ENCODE measurements at places on chromosomes 2 and 18. TPM values are rescaled to one million over a fixed set of nuclear protein-coding genes. Genes with fewer than 3 reads are reported as not detected.
A peak's percentile ranks its signal among the peaks of the same experiment; 100 is the strongest.

DNA sequence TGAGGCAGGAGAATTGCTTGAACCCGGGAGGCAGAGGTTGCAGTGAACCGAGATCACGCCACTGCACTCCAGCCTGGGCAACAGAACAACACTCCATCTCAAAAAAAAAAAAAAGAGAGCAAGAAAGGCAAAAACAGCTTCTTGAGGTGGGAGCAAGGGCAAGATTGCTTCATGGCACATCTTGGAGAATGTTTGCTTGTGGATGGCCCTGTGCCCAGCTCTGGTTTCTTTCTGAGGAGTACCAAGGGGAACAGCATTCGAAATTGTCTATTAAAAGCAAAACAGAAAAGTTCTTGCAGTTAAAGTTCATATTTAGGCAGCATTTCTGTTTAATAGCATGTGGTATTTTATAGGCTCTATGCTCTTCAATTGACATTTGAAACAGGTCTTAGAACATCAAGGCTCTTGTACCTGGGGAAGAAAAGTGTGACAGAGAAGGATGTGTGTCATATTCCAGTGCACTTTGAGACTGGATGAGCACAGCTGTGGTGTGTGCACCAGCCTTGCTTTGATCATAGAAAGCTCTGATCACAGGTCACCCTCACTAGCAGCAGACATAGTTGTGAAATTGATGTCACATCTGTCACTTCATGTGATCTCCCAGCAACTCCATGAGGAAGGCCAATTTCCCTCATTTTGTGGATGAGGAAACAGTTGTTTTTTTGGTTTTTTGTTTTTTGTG is 154.3 kb downstream of the UXS1 start:
- DNase-seq = no peak

GRCh38 chr2:170156592-170156991 is 21.4 kb upstream of the MYO3B start:
- DNase-seq = no peak

DNA sequence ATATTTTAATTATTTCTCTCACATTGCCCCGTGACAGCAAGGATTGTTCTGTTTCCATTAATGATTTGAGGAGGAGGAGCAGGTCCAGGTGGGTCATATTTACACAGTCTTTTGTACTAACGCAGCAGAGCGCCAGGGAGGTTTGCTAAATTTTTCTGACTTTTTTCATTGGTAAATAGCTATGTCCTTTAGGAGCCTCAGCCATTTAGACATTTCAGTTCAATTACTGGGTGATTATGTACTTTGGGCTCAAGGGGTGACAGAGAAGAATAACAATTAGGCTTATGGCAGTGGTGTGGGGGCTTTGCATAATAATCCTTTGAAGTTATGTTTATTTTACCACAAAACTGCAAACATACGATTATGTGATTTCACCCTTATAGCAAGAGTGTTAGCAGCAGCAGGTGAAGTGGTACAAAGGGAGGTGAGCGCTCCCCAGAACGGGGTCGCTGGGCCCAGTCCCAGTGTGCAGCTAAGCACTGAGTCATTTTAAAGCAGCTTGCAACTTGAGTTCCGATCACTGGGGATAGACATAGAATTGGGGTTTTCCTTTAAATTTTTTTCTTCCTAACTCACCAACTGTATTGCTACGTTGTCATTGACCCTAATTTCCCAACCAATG is 80.3 kb downstream of the TSHZ1 start:
- no peak for DNase-seq

- no peak for DNase-seq
Observed at GRCh38 chr18:7317804-7318231, 86.9 kb downstream of the LRRC30 start.

- no peak for DNase-seq
Observed at GRCh38 chr2:58569475-58570185, 328.5 kb upstream of the FANCL start.

DNA sequence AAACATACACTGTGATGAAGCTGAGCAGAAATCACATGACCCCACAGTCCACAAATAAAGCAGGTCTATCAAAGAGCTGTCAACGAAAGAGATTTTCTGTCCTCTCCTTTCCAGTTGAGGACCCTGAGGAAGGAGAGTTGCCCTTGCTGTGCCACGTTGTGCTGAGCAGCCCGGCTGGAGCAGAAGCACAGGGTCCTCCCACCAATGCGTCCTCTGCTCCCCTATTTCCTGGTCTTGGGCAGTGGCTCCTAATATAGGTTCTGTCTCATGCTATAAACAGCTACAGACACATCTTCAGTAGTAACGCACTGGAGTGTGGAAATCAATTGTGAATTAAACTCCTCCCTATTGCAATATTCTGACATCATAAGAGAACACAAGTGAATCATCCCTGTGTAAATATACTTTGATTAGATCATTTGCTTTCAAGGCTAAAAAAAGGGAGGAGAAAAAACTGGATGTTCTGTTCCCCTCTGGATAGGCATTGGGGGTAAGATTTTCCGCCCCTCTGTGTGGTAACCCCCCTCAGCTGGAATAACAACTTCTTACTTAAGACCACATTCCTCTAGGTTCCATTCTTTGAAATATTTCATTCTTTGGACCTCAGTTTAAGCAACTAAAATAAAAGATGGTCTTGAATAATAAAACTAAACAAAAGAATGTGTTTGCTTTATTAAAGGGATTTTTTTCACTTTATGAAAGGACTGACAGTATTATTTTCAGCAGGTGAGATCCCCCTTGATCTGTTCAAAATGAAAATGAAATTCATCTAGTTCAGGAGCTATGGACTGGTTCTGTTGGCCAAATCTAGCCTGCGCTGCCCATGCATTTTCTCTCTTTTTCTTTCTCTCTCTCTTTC is 8.3 kb upstream of the RHOB start:
- DNase-seq = no peak

DNA sequence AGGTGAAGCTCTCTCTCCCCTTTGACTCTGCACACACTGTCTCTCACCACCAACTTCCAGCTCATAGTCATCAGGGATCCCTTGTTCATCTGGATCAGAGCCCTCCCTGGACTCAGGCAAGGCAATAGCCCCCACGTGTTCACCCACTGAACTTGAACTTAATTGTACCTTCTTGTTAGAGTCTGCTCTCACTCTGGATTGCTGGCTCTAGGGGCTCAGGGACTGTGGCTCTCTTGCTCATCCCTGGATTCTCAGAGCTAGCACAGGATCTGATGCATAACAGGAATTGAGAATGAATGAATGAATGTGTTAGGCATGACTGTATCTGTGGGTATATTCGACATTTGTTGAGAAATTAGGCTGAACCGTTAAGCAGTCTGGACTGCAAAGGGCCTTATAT is 16.7 kb upstream of the ASAP2 start:
- DNase-seq = no peak

DNA sequence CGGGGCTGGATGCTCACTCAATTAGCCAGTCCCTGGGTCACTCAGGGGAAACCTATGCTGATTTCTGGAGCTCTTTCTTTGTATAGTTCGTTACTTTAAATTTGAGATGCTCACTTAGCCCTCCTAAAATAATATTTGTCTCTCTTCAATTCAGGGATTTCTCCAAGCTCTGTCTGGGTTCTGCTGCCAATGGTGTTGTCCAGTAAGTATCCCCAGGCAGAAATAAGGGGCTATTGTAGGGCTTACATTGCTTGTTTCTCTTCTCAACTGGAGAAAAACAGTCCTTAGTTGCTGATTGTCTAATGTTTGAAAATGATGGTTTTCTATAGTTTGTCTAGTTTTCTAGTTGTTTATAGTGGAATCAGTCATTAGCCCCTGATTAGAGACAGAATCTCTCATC is 5.0 kb downstream of the RAB6C start:
- DNase-seq = no peak

DNA sequence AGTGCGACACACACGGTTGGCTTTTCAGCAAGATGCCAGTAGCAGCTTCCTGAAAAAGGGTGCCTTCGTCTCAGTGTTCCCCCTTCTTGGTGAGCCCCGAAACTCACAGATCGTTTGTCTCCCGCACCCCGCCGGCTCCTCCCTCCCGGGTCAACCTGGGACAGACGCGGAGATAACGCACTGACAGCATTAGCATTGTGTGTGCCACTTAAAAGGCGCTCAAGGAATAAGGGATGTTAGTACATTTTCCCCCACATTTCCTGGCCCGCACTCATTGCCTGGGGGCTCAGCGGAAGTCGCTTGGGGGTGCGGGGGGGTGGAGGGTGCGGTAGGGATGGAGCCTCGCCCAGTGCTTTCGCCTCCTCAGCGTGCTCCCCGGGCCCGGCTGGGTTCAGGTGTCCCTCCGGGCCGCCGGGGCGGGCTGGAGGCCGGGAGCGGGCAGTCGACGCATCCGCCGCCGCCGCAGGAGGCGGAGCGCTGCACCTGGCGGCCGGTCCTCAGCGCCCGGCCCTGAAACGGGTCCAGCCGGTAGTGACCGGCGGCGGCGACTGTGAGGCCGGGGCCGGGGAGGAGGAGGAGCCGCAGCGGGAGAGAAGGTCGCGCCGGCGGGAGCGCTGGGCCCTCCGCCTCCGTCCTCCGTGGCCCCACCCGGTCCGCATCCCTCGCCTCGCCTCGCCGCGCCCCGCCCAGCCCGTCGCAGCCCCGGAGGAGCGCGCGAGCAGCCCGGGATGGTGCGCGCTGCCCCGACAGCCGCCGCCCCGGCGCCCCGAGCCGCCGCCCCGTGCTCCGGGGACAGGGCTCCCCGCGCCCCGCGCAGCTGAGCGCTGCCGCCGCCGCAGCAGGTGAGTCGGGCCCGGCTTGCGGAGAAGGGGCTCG is at the start of gene MFSD6:
Gene MFSD6, plus strand, starts transcription at position 694 of the 876 bp plus-strand sequence. CDS start 27,675 bp downstream, outside the sequence.
- peak; percentile 72 for DNase-seq

DNA sequence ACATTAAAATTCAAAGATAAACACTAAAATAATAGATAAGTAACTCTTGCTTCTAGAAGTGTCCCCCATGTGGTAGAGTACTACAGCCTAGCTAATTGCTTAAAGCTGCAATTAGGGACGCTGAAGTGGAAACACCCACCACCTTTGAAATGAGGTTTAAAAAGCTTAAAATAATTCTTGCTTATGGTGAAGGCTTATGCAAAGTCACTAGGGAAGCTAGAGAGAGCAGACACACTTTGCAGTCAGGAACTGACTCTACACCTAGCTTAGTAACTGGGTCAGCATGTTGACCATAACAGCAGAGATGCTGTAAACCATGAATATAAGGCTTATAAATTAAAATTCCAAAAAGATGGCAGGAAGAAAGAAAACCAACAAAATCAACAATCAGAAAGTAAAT is 65.4 kb upstream of the DSG1 start:
- DNase-seq = no peak

DNA sequence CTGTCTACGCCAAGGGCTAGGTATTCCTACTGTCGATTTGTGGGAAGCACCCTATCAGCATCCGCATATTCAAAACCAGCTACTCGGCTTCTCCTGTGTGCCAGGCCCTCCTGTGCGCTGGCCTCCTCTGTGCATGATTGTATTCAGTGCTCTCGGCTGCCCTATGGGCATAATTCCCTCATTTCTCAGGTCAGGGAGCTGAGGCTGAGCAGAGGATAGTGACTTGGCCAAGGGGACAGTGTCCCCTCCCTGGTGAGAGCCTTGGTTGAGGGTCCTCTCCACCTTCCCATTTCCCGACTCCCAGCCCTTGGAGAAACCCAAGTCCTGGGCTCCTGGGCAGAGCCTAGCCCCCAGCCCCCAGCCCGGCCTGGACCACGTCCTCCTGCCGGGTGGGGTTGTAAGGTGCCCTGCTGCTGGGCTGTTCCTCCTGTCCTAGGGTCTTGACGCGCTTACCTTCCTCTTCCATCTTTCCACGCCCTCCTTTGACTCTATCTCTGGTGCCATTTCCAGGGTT is 6.3 kb upstream of the HS6ST1 start:
- no peak for DNase-seq

GRCh38 chr2:124908411-124908810 is 883.3 kb downstream of the CNTNAP5 start:
- DNase-seq = no peak

DNA sequence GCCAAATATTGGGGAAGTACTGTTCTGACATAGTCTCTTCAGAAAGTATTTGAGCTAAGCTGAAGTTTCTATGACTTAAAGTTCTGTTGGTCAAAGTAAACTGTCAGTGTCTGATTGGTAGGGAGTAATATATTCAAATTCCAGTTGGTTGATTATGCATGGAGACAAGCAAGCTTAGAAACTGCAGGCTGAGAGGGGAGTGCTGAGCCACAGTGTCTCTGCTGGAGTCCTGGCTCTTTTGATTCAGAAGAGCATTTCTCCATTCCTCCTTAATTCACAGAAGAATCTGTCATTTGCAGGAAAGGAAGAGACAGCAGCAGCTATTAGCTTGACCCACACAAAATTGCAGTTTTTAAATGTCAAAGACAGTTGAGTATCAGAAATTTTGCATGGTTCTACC is 201.4 kb upstream of the TMEM200C start:
- DNase-seq = no peak

GRCh38 chr2:50748671-50749070 is 283.3 kb downstream of the NRXN1 start:
- no peak for DNase-seq

- DNase-seq = no peak
Observed at GRCh38 chr18:250685-251084, 17.2 kb downstream of the THOC1 start.

- DNase-seq = no peak
Observed at GRCh38 chr2:140791802-140792201, 1339.0 kb downstream of the LRP1B start.

- DNase-seq = no peak
Observed at GRCh38 chr2:39024833-39025232, 96.0 kb downstream of the SOS1 start.

- DNase-seq = no peak
Observed at GRCh38 chr2:106830191-106830590, 55.8 kb downstream of the ST6GAL2 start.

DNA sequence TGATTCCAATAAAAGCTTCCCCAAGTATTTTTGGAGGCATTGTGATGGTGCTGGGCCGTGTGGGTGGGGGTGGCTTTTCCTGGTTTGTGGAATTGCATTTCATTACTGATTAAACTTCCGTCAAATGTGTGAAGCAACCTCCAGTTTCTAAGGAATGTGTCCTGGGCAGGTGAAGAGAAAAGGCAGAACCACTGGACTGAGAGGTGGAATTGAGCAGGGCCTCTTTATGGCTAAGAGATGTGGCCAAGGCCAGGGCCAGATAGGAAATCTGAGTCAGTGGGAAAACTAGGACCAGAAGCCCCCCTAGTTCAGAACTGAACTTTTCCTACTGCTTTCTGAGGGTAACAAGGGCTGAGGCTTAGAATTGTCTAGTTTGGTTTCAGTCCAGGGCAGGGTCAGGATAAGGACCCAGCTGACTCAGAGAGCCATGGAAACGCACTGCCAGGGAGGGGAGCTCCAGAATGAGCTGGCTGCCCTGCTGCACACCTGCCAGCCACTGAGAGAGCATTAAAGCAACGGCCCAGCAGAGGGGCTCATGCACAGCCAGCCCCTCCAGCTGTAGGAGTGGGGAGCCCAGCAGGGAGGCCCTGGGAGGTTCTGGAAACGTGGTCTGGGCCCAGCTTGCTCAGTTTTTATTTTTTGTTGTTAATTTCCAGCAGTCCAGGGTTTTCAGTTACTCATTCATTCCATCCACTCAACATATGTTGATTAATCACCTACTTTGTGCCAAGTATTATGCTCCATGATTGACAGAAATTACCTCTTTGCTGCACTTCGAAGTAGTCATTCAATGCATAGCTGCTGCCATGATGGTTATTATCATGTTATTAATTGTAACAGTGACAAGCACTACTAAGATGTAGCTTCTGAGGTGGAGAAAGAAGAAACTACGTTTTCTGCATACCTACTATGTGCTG is 156.1 kb downstream of the MSH2 start:
- DNase-seq = no peak

The CIDEA gene
- total RNA-seq = 0.52 TPM

The MPPE1 gene
- 34.4 TPM for total RNA-seq

The PROKR1 gene
- total RNA-seq = not detected

The RAD51AP2 gene
- total RNA-seq = 0.10 TPM

The FAM168B gene
- total RNA-seq = 96.1 TPM

The GAREM1 gene
- 20.8 TPM for total RNA-seq

The ATP8B1 gene
- total RNA-seq = 4.0 TPM

The DCTN1 gene
- total RNA-seq = 177 TPM
